Mesenteric fat pad (tissue), 1 donor: ENCODE measurements at places on chromosomes 2 and 18.

GRCh38 chr2:46023165-46023854 lies 273.9 kb upstream of the EPAS1 start:
- no peak for DNase-seq

GRCh38 chr2:1969701-1970015 lies 225.3 kb upstream of the PXDN start:
- no peak for DNase-seq

GRCh38 chr2:12183032-12183645 lies 436.7 kb downstream of the LPIN1 start:
- DNase-seq: no peak

DNA sequence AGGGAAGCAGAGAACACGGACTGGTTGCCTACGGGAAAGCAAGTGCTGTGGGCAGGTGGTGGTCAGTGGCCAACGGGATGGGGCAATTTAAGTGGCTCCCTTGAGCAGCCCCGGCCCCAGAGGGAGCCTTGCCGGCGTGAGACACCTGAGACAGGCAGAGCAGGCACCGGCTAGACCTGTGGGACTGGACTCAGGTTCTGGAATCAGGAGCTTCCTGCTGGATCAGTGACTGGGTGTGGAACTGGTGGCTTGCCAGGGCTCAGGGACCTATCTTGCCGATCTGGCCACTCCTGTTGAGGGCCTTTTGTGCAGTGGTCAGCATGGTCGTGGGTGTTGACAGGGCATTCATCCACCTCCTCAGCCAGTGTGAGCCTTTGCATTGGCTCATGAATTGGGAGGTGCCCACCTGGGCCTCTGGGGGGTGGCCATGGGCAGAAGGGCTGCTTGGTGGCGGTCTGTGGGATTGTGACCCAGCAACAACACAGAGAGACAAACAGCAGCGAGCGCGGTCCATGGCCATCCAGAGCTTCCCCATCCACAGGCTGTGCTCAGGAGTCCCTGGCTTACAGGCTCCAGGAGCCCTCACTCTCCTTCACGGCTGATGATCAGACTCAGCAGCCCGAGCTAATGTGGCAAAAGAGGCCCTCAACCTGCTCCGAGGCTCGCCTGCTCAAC lies 85.4 kb upstream of the ZNF516 start:
- no peak for DNase-seq

DNA sequence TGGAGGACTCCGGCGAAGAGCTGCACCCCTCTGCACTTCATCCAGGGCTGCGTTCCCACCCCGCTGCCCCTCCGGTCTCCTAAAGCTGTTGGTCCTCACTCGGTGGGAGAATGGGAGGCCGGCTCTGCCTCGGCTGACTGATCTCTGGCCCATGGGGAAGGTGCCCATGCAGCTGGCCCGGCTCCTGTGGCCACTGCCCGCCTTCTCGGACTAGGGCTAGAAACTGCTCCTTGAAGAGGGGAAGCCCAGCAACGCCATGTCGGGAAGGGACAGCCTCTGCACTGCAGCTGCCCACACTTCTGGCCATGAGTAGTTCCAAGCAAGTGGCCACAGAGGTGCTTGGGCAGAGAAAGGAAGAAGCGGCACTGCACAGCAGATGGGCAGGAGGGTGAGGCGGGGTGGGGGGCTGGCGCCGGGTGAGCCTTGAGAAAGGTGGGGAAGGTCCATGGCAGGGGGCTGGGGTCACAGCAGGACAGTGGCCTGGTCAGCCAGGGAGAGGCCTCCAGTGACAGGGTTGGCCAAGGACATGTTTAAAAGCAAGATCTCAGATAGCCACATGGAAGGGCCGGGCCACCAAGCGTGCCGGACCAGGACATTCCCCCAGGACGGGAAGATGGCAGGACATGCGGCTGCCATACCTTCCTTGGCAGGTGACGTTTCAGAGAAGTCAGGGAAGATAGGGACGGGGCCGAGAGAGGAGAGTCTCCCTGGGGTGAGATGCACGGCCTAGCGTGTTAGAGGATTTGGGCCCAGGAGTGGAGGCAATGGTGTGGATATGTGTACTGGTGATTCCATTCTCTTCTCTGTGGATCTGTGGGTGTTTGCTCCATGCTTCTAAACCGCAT lies 158.8 kb upstream of the HDAC4 start:
- peak; percentile 83 for DNase-seq

- no peak for DNase-seq
Measured at GRCh38 chr2:227826019-227826521, 12.4 kb downstream of the CCL20 start.

GRCh38 chr18:34709104-34709503 lies 994 bp upstream of the DTNA start:
- no peak for DNase-seq

GRCh38 chr2:117745537-117745936 lies 69.0 kb upstream of the DDX18 start:
- DNase-seq: no peak

- no peak for DNase-seq
Measured at GRCh38 chr2:160418853-160419252, 74.8 kb downstream of the RBMS1 start.

- no peak for DNase-seq
Measured at GRCh38 chr2:100052650-100053049, 89.7 kb downstream of the AFF3 start.

DNA sequence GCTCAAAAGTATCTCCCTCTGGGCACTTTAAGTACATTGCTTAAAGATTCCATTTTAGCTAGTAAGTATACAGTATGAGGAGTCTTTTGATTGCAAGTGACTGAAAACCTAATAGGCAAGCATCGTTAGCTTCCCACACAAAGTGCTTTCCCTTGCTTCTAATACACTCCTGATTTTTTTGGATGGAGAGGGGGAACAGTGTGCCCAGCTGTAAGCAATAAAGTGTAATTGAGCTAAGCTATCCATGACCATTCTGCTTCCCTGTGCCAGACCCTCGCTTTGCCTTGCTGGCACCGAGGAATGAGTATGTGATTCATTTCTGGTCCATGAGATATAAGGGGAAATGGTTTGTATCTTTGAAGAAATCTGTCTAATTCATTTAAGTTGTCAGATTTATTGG lies 3.8 kb upstream of the ZNF24 start:
- DNase-seq: no peak

DNA sequence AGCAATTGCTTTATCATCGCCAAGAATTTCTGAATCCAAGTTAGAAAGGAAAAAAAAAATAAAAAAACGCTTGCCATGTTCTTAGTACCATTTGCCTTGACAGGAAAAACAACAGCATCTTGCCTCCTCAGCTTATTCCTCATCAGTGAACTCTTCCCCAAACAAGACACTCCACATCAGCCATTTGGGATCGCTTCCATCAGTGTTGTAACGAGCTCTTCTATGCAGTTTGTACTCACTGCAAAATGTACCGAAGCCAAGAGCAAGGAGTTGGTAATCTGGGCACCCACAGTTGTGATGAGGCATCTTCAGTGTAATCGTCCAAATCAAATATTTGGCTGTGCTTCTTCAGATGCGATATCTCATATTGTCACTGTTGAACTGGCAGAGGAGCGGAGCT lies 503.7 kb downstream of the TMEM182 start:
- no peak for DNase-seq

DNA sequence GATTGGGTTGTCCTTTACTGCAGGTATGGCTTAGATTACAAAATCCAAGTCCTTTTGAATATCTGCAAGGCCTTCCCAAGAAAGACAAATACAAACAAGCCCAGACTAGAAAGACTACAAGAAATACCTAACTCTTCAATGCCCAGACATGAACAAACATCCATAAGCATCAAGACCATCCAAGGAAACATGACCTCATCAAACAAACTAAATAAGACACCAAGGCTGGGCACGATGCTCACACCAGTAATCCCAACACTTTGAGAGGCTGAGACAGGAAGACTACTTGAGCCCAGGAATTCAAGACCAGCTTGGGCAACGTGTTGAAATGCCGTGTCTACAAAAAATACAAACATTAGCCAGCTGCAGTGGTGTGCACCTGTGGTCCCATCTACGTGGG lies 31.7 kb downstream of the MAP4K3 start:
- no peak for DNase-seq

- DNase-seq: no peak
Measured at GRCh38 chr2:158723921-158724802, 71.0 kb upstream of the DAPL1 start.

DNA sequence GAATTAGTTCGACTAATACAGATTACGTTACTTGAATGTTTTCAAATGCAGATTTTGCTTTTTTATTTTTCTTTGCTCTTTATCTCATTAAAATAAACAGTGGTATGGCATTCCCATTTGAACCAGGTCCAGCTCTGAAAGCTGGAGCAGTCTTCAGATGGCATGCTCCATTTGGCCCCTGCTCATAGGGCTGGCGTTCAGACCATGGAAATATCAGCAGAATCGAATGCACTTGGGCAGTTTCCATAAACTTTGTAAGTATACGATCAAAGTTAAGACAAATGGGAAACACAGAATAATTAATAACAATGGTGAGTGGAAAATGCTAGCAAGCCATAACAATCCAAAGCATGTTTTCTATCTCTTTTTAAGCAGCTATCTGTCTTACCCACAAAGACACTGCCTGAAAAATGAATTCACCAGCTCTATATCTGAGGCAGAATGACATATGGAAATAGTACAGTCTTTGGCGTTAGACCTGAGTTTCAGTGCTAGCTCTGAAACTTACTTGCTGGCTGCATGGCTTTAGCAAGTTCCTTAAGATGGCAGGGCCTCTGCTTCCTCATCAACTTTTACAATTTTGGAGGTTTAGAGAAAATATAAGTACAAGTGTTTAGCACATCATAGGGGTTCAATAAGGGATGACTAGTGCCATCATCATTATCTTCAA lies 131.6 kb downstream of the BCL2 start:
- no peak for DNase-seq

DNA sequence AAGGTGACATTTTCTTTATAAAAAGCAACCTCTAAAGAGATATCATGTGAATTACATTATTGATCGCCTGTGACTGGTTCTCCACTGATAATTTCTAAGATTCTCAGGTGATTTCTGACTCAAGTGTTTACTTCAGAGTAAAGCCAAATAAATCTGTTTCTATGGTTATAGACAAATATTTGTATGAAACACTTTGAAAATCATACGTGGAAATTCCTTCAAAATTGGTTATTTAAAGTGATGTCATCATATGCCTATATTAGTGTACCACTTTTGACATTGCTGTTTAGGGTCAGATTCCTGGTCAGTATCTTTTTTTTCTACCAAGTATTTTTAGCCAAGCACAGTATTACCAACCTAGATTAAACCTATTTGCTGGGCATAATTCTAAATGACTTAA lies 881.3 kb upstream of the FAM98A start:
- no peak for DNase-seq

DNA sequence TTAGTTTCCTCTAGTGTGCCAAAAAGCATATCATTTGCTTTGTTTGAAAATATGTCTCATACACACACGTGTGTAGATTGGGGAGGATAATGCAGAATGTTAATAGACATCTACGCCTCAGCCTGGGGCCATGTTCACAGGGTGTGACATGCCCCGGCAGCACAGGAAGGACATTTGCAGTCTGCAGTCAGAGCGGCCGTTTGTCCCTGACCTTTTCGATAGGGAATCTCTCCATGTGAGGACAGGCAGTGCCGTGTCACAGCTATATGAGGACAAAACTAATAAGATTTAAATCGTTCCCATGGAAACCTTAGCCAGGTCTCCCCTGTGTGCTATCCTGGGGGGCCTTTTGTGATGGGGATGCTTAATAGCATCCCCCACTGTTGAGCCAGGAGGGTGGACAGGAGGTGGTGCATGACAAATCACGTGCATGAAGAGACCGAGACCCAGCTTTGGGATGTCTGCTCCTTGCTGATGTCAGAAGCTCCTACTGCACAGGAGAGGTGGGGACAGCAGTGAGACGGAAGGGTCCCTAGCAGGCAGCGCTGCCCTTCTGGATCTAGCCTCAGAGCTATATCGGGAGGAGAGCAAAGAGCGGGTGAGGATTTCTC lies 100.6 kb downstream of the RNF144A start:
- no peak for DNase-seq

GRCh38 chr2:125092276-125093009 lies 1067.4 kb downstream of the CNTNAP5 start:
- no peak for DNase-seq

DNA sequence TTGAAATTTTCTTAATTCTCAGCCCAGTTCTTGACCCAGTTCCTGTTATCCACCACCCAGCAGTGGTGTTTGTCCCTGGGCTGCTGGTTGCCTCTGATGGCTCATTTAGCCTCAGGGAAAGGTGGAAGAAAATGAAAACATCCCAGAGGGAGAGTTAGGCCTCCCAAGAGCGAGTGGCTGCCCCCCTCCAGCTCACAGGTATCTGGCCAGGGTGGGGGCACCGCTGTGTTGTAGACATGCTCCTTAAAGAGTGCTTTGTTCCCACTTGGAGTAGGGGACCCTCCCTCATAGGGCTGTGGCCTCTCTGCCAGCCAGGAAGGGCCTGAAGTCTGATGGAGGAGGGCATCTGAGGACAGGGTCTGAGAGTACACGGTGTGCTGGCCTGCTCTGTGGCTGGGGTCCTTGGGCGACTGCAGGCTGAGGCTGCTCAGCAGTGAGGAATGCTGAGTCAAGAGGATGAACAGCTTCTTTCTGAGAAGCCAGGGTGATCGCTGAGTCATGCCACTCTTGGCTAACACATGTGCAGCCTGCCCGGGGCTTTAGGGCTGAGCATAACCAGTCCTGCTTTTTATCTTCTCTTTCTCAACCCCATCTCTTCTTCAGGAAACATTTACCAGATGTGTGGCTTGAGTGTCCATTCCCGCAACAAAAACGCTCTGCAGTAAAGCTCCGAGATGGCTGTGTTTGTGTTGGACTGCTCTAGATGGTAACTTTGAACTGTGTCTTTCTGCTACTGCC lies 72.3 kb downstream of the IL1R2 start:
- peak; percentile 93 for DNase-seq

DNA sequence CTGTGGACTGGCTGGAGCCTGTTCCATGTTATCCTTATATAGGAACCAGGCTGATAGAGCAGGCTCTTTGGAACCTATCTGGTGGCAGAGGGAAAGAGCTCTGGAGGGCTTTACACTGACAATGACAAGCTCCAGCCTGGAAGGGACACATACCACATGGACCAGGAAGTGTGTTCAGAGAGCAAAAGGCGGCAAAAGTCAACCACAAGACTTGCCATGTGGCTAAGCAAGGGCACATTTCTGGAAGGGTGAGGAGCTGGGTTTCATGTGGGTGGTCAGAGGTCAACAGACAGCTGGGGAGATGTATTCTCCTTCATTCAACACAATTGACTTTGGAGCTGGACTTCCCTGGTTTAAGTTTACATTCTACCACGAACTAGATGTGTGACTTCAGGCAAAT lies 325.2 kb downstream of the DYSF start:
- no peak for DNase-seq

GRCh38 chr2:71697106-71698004 lies 244.0 kb downstream of the DYSF start:
- peak; percentile 76 for DNase-seq
